GM04503 (cell line): ENCODE measurements at places on chromosomes 5 and 9.
A peak's percentile ranks its signal among the peaks of the same experiment; 100 is the strongest.

GRCh38 chr5:133034064-133034463 is 7.7 kb upstream of the ZCCHC10 start:
- DNase-seq = no peak

- DNase-seq = no peak
These were observed 24.3 kb upstream of the TUSC1 start for GRCh38 chr9:25702536-25702935.

DNA sequence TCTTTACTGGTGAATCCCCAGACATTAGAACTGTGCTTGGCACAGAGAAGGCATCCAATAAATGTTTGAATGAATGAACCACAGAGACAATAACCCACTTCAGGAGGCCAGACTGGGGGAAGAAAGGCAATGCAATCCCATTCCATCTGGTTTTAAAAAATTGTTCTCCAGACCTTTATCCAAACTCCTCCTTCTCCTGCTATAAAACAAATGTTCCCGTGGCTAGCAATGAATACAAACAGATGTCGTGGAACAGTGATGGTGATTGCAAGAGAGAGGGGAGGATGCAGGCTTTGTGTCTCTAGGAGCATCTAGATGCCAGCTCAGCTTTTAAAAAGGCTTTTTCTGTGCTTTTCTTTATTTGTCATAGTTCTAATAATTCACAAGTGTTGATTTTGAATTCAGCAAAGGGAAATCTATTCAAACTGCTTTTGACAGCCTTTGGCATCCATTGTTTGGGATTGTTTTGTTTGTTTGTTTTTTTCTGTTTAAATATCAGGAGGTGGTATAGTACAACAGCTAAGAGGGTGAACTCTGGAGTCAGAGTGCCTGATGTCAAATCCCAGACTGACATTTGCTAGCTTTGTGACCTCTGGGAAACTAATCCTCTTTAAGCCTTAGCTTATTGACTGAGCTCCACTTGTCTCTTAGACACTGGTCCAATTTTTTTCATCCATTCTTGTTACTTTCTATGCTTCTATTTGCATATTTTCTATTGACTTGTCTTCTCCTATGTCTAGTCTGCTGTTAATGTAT is 59.1 kb downstream of the TNFSF15 start:
- DNase-seq = peak; percentile 78

GRCh38 chr5:68504306-68504705 is 288.8 kb downstream of the PIK3R1 start:
- no peak for DNase-seq

- DNase-seq = no peak
These were observed 75.4 kb upstream of the ARAP3 start for GRCh38 chr5:141757402-141757801.

GRCh38 chr5:157821822-157822622 is 36.9 kb downstream of the CLINT1 start:
- no peak for DNase-seq

DNA sequence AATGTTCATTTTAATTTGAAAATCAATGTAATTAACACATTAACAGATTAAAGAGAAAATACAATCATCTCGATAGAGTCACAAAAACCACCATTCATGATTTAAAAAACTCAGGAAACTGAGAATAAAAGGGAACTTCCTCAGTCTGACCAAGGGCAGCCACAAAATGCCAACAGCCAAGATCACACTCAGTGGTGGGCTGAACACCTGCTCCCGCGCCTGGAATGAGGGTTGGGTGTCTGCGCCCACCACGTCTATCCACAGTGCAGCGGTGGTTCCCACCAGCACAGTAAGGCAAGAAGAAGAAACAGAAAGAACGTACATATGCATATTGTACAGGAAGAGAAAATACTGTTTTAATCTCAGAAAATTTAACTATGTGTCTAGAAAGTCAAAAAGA is 11.7 kb upstream of the NSMF start:
- no peak for DNase-seq

GRCh38 chr5:24188216-24188925 is 456.4 kb downstream of the CDH10 start:
- DNase-seq = no peak

DNA sequence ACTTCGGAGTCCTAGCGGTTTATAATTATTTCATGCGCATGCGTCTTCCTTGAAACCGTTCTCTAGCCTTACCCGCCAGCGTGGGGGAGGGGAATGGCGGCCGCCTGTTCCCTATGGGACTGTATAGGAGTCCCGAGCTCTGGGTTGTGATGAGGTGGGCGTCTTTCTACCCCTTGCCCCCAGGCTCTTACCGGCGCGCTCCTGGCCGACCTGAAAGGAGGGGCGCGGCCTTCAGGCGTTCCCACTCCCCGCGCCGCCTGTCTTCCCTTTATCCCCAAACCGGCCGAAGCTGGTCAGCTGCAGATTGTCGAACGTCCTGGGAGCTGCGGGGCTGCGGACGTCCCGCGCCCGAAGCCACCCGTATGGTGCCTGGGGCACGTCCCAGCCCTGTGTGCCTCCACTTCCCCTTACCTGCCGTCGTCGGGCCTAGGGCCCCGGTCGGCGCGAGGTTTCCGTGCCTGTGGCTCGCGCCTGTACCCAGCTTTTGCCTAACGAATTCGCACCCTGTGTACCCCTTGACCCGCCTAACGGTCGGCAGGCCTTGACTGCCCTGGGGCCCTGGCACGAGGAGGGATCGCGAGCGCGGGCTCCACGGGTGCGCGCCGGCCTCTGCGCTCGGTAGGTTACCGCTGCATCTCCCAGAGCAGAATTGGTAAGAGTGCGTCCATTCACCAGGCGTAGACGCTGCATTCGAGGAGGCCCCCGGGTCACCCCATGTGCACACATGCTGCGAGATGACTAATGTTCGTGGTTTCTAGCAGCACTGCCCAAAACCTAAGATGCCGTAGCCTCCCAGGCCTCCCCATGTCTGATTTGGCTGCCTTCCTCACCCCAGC is 653 bp upstream of the HNRNPH1 start:
- DNase-seq = peak; percentile 64

DNA sequence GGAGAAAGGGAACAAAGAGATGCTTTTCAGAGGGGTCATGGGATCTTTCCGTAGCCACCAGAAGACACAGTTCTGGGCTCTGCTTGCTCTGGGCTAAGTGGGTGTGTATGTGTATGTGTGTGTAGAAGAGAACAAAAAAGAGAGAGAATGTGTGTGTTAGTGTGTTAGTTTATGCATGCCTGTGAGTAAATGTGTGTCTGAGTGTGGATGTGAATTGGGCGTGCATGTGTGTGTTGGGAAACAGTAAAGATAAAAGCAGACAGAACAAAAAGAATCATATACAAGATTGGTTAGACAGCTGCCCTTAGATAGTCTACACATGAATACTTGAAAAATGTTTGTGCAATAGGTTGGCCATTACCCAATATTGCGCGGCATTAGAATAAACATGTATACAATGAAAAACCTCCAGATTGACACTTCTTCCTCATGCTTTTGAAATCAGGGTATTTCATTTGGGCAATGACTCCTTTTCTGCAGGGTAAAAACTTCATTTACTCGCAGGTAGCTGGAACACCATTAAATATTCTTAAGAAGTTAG is 36.5 kb upstream of the HSPA9 start:
- no peak for DNase-seq

GRCh38 chr5:36462295-36463021 is 143.9 kb upstream of the SLC1A3 start:
- no peak for DNase-seq

GRCh38 chr9:38720083-38720745 is at the start of gene FAM240B:
TSS of gene FAM240B (minus strand) at chr9:38720133. CDS start at chr9:38703999, 16,134 bp downstream.
- DNase-seq = no peak

GRCh38 chr5:87541033-87541432 is 128.3 kb upstream of the CCNH start:
- peak; percentile 12 for DNase-seq
